ENCODE measurements at places on chromosomes 12 and 14.

DNA sequence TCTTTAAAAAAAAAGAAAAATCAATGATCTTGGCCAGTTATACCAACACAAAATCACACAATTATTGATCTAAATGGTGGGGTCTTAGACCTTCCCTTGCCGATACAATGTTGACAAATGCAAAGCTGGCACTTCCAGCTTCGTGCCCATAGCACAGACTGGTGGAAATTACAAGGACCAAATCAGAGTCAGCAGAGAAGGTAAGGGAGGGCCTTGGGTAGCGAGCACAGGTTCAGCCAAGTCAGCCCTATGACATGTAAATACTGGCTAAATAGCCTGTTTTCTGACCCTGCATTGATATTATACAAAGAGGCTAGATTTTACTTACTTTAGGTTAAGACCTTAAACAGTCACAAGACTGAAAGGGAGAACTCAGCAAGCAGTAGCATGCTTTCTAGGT is 30.3 kb upstream of the WDR89 start:
- DNase-seq = no peak

GRCh38 chr12:33876618-33877017 is 145.7 kb upstream of the ALG10 start:
- no peak for DNase-seq

DNA sequence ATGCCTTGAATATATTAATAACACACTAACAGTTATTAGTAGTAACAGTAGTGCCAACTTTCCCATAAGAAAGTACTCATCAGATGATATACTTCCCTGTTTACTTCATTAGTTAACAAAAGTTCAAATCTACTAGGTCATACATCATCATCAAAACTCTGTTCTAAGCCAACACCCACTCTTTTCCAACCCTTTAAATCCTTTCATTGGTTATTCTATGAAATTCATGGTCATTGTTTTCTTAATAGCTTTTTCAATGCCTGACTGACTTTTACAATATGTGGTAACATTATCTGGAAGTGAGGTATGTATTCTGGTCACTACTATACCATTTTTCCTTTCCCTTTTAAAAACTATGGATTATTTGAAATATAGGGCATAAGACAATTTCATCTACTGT is 9.7 kb downstream of the NTS start:
- DNase-seq = no peak

- DNase-seq = no peak
These were observed 67.6 kb downstream of the FOXN3 start for GRCh38 chr14:89349171-89350008.

- no peak for DNase-seq
These were observed 559.9 kb downstream of the C12orf50 start for GRCh38 chr12:87469295-87469694.

DNA sequence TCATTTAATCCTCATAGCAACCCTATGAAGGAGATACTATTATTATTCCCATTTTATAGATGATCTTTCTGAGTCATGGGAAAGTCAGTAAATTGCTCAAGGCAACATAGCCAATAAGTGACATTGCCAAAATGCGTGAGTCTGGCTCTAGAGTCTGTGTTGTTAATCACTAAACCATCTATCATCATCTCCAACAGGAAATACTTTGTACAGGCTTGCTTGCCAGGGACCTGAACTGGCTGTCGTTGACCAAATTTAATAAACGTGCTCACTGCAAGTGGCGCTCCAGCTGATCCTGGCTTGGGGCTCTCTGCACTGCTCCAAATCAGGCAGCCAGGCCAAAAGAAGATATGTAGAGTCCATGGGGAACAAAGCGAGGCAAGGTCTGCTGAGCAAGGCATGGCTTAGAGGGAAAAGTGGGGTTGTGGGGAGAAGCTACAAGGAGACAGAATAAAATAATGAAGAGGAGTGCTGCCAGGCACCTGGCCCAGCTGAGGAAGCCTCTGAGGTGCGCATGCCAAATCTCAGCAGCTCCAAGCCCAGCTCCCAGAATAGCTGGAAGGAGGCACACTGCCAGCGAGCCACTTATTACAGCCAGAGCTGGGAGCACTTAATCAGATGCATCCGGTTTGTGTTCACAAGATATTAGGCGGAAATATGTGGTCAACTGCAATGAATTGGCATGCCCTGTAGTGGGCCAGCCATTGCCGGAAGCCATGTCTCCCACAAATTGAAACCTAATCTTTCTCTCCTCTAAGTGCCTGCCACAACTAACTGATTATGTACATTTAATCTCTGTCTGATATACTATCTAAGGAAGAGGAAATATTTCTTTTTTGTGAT is 43.3 kb upstream of the PTPRO start:
- DNase-seq = no peak

GRCh38 chr12:21774358-21775132 is at the start of gene KCNJ8:
Gene KCNJ8, minus strand, starts transcription at chr12:21774706. Its CDS starts 1,090 bp downstream, at chr12:21773616.
- no peak for DNase-seq

DNA sequence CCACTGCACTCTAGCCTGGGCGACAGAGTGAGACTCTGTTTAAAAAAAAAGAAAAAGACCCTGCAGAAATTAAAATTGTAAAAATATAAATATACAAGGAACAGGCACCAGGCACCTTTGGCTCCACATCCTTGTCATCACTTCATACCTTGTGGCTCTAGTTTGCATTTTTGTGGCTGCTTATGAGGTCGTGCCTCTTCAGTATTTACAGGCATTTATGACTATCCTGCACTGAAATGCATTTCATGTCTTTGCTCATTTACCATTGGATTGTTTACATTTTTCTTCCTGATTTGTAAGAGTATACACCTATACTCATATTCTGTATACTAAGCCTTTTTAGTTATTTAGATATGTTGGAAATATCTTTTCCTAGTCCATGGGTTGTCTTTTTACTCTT is 20.1 kb downstream of the BICD1 start:
- no peak for DNase-seq

DNA sequence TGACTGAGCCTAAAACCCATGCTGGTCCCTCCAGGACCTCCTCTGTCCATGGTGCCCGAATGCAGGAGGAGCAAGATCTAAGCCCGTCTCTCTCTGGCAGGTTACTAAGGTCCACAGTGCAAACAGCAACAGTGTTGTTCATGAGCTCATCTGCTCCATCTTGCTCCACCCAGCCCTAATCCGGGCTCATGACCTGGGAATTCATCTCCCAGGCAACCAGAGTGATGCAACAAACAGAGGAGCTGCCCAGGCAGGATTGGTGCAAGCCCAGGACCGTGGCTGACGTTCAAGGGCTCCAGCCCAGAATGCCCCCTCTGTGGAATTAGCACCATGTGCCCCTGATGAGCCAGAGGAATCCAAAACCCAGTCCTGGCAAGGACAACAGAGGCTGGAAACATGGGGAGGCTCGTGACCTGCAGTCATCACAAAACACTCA is 29.9 kb downstream of the HSPB8 start:
- DNase-seq = no peak

DNA sequence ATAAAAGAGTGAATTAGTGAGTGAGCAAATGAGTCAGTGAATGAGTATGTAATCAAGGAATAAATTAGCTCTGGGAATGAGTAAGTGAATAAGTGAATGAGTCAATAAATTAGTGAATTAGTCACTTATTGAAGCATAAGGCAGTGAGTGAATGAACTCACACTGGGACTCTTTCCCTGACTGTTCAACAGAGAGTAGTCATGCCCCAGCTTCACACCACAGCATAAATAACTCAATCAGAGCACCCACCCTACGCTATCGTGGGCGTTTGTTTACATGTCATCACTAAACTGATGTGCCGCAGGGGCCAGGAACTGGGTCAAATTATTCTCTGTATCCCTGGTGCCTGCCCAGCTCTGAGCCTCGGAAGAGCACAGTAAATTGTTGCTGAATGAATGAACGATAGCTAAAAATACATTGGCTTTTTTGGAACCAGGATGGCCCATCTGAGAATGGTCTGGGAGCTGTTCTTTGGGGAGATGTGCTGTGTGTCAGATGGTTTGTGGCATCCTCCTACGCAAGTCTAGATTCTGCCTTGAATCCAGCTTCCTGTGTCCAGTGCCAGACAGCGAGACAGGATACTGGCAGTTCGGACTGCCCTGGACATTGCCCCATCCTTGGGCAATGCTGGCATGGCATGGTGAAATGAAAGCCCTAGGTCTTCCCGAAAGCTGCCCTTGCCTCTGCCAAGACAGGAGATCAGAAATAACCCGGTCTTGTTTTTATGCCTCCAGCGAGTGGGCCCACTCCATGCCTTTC is 98.0 kb upstream of the RTL1 start:
- no peak for DNase-seq

GRCh38 chr14:50003213-50004021 is 110.5 kb downstream of the ARF6 start:
- peak; percentile 91 for DNase-seq

DNA sequence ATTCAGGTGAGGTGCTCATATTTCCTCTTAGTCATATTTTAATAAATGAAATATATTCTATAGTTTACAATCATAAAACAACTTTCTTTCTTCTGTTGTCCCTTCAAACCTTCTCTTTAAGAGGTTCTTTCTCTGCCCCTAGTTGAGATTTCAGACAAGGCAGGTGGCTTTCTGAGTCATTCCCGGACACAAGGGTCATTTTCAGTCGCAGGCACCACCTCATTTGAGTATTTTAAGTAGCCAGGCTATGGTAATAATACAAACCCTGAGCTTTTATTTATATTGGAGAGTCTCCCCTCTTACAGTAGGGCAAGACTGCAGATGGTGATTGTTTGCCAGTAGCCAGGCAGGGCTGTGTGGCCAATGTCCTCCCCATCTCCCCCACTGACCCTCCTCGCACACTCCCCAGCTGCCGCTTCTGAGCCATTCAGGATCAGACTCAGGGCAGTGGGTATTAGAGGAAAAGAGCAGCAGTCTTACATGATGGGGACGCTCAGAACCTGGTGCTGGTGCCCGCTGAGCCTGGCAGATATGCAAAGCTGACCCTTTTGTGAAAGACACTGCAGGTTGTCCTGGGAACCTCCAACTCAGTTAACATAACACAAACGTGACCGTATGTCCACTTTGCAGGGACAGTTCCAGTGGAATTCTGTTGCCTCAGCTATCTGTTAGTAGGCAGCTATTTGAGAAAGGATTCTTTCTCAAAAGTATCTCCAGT is 101.1 kb upstream of the BCL2L14 start:
- no peak for DNase-seq

DNA sequence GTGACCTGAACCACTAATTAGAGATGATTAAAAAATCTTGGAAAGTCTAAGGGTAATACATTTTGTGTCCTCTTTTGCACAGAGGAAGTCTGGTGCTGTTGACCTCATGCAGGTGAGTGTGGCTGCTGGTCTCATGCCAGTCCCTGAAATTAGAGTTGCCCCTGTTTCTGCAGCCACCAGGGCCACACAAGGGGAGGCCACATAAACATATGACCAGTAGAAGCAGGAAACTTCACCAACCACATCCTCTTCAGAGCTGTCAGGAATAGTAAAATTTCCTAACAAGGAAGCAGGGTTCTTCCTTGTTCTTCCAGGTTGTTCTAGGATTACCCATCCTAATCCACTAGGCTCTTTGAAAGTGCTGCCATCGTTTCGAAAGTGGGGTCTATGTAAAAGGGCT is 28.3 kb downstream of the PSMA6 start:
- no peak for DNase-seq

DNA sequence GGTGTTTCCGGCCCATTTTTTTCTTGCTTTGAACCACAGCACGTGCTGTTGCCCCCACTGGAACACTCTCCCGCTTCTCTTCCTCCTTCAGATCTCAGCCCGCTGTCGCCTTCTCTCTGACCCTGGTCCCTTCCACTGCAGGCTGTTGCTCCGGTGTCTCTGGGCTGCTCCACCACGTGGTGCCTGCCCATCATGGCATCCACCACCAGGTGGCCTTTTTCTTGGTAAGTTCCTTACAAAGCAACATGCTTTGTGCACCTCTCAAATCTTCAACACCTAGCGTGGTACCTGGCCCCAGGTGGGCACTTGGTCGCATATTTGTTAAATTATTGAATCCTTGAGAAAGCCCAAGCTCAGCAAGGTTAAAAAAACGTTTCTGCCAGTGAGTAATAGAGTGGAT is 19.1 kb downstream of the TUNAR start:
- no peak for DNase-seq

GRCh38 chr12:115611477-115611876 is 666.0 kb downstream of the MED13L start:
- DNase-seq = no peak

GRCh38 chr12:53493610-53494391 is 5.5 kb downstream of the MAP3K12 start:
- no peak for DNase-seq

GRCh38 chr12:5478081-5478706 is 46.3 kb downstream of the NTF3 start:
- no peak for DNase-seq

- no peak for DNase-seq
These were observed 29.2 kb downstream of the PRMT8 start for GRCh38 chr12:3520168-3520567.

- no peak for DNase-seq
These were observed 11.6 kb upstream of the NEK9 start for GRCh38 chr14:75138492-75138891.

DNA sequence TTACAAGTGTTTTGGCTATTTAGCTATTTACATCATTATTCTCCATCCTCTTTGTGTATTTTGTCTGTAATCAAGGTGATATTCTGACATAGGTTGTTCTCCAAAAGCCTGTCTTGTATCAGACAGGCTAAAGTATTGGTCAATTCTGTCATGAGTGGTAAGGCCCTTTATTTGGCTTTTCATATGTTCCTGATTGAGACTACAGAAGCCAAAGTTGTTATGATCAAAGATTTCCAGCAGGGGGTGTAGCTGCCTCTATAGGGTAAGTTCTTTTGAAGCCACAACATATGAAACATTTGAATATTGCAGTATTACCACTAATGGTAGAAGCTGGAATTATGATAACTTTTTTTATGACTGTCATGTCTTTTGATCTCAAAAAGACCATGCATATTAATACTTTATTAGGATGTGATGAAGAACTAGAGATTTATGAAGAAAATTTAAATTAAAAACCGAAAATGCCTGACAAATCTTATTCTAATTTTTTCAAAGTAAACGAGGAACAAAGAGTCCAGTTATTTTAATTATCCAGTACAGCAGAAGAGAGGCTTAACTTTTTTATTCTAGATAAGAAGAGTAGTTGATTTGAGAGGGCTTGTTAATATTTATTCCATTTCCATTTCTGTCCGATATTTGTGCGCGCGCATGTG is 3.4 kb upstream of the ARHGAP5 start:
- DNase-seq = no peak

DNA sequence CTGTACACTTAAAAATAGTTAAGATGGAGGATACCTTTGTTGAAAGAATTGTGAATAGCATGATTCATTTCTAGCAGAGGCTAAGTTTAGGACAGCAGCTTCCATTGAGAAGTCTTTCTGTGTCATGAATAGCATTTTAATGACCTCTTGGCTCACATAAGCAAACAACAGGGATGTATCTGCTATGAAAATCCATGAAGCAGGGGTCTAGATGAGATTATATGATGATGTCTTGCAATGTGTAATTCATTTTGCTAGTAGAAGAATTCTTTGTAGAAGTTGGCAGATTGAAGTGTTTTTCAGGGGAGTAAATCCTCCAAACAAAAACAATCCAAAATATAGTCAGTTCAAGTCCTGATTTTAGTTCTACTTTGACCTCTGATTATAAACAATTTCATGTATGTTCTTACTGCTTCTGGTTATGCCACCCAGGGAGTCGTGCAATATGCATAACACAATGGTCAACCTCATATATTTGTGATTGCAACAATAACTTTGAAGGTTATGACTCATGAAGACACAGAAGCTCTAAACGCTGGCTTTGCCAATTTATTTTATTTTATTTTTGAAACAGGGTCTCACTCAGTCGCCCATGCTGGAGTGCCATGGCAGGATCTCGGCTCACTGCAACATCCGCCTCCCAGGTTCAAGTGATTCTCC is 6.9 kb upstream of the RD3L start:
- DNase-seq = no peak

All from activated effector memory CD4-positive, alpha-beta T cell treated with anti-CD3 and anti-CD28 coated beads, Interleukin-2, amount 50 U/mL, for 16 hours (primary cell).